ENCODE measurements at places on chromosomes 12 and 14.

DNA sequence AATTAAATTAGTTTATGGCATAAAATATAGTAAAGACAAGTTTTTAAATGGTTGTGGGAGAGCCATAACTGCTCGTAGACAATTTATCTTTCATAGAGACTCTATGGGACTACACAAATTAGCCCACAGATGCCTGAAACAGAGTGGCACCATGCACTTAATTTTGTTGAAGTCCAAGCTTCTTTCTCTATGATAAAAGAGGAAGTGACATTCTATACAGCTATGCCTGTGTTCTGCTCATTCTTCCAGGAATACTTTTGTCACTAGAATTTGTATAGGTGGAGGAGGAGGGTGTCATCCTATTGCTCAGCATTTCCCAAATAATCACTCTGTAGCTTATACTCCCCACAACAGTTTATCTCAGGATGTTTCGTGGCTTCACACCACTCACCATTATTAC lies 43.7 kb upstream of the KICS2 start:
- DNase-seq = no peak

DNA sequence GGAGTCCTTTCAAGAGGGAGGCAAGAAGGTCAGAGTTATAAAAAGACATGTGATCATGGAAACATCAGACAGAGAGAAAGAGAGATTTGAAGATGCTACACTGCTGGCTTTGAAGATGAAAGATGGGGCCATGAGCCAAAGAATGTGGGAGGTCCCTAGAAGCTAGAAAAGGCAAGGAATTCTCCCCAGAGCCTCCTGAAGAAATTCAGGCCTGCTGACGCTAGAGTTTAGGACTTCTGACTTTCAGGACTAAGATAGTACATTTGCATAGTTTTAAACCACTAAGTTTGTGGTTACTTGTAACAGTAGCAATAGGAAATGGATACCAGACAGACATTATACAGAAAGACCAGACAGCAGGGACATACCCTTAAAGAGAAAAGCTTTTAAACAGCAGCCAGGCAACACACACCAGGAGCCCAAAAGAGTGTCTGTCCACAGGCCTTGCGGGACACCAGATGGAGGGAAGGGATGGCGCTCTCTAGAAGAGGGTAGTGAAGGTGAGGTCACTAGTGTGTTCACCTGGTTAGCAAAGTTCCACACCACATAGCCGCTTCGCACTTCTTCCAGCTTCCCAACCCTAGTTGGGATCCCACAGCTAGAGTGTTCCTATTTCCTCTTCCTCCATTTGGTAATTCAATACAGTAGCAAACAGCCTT lies 29.7 kb upstream of the CEBPE start:
- no peak for DNase-seq

GRCh38 chr12:114412307-114412706 lies 6.4 kb upstream of the TBX5 start:
- DNase-seq = no peak

GRCh38 chr14:63224196-63224595 lies 20.0 kb downstream of the RHOJ start:
- no peak for DNase-seq

DNA sequence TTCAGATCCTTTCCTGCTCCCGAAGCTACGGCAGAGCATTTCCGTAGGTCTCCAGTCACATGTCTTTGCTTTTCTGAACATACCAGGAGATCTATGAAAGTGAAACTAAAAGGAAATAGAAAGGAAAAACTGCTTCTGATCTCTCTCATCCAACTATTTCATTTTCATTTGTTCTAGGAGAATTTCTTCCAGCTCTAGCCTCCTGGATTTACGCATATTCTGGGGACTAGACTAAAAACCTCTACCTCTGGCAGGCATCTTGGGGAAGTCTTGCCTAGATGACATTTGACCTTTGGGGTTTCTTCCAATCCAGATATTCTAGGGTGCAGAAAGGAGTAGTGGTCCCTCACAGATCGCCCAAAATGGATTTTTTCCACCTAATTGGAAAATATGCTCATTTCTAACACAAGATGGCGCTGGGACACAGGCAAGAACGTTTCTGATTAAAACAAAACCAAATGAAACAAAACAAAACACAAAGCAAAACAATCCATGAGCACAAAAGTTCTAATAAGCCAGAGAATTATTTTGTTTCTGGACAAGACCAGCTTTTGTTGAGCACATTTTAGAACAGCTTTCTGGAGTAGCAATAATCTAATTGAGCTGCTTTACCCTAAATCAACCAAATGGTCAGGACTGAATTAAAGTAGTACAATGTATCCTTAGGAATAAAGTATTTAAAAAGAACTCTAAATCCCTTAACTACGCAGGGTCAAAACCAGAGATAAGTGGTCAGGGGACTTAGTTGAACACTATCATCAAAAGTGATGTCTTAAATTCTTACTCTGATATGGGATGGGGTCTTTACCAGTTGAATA lies 12.3 kb upstream of the PARP11 start:
- DNase-seq = peak; percentile 66

DNA sequence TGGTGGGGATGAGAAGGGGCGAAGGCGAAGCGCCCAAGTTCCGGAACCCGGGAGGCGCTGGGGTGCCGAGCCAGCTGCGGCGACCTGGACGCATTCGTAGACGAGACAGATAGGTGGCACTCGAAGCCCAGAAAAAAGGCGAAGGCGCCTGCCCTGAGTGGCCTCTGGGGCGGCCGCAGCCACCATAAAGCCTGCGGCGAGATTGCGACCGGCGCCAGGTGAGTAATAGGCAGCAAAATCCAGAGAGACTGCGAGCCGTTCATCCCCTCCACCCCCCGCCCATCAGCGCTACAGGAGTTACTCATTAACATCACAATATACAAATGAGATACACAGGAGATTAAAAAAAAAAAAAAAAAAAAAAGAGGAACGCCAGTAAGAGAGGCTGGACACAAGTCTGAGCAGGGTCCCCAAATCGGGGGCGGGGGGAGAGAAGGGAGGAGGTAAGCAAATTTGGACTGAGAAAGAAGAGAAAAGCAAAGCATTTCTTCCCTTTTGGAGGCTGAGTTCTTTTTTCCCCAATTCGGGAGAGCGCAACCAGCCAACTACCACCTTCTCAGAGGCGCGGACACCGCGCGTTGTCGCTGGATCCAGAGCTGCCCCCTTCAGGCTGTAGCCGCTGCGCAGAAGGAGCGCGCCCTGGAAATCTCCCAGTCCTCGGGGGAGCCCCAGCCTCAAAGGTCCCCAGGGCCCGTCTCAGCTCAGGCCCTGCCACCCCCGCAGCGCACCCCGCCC lies 15.7 kb downstream of the TBX3 start:
- DNase-seq = no peak

GRCh38 chr12:121530600-121531355 lies 50.0 kb downstream of the KDM2B start:
- peak; percentile 74 for DNase-seq

DNA sequence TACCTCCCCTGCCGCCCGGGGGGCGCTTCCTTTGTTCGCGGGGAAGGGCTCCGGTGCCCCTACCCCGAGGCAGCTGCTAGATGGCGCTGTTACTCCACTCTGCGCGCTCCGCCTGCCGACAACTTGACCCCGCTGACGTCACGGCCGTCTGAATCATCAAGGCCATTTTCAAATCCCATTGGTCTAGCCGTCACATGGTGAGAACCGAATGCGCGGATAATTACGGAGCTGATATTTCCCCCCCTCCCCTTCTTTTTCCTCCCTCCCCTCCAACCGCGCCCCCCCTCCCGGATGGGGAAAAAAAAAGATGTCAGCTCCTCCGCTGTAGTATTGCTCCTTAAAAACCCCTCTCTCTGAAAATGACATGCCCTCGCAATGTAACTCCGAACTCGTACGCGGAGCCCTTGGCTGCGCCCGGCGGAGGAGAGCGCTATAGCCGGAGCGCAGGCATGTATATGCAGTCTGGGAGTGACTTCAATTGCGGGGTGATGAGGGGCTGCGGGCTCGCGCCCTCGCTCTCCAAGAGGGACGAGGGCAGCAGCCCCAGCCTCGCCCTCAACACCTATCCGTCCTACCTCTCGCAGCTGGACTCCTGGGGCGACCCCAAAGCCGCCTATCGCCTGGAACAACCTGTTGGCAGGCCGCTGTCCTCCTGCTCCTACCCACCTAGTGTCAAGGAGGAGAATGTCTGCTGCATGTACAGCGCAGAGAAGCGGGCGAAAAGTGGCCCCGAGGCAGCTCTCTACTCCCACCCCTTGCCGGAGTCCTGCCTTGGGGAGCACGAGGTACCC lies at the start of gene HOXC10:
TSS of gene HOXC10 (plus strand) at position 246 of the 791 bp plus-strand sequence. CDS start at position 360, 114 bp downstream.
- peak; percentile 56 for DNase-seq

- DNase-seq = no peak
Measured at GRCh38 chr14:88040146-88040545, 35.2 kb downstream of the GPR65 start.

DNA sequence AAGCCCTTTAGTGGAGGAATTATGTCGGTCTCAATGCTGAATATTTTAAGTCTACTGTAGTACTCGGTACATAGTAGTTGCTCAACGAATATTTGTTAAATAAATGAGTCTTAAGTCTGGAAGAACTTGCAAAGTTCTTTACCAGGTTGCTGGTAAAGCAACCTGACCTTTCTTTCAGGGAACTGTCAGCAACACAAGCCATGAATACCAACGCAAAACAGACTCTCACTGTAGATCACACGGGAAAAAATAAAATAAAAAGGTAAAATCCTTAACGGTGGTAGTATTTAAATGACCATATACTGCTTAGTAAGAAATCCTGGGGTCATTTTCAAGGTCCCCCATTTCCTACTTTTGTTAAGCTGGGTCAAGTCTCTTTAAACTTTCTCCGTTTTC lies 447 bp upstream of the NUBPL start:
- DNase-seq = no peak

GRCh38 chr12:66319266-66319954 lies 17.1 kb downstream of the HELB start:
- DNase-seq = no peak

GRCh38 chr12:123149501-123150274 lies 1.2 kb downstream of the PITPNM2 start:
- DNase-seq = no peak

DNA sequence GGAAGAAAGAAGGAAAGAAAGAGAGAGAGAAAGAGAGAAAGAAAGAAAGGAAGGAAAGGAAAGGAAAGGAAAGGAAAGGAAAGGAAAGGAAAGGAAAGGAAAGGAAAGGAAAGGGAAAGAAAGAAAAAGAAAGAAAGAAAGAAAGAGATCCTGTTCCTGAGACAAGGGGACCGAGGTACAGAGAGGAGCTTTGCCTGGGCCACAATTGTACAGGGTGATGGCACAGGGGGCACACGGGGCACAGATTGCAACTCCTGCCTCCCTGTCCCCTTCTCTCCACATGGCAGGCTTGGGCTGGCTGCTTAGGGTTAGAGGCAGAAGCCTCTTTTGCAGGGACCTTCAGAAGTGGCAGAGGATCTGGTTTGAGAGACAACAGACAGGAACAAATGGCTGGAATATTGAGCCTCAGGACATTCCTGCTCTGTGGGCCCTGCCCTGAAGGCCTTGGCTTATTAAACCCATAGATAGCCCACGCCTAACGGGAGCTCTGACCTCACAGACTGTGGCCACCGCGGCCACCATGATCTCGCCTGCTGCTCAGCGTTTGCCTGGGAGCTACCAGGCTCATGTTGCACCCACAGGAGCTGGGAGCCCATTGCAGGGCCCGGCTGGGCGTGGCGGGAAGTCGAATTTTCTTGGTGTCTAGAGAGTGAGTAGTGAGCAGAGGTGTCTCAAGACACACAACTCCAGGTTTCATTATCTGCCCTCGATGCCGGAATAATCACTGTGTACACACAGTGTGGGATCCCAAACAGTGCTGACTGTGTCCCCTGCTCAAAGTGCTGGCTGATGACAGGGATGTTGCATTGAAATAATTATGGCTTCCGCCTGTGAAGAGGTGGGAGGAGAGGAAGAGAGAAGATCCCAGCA lies 147.9 kb upstream of the NCOR2 start:
- no peak for DNase-seq

DNA sequence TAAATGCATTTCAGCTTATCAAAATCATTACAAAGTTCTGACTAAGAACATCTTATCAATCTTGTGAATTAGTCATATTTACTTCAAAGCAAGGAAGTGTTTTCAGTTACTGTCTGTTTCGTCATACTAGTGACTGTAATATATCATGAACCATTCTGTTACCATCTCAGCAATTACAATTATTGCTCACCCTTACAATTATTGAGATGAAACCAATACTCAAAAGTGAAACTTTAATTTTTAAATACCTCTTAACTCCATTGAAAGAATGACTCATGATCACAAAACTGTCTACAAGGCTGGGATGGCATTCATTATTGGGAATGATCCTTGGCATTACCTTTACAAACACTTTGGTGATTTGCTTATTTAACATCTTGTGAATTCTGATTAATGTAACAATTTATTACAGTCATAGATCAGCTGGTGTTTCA lies 90.3 kb downstream of the RPS6KA5 start:
- DNase-seq = no peak

- no peak for DNase-seq
Measured at GRCh38 chr12:120266180-120266870, 795 bp upstream of the PXN start.

GRCh38 chr14:51652168-51653078 lies 713 bp downstream of the FRMD6 start:
- DNase-seq = peak; percentile 17

DNA sequence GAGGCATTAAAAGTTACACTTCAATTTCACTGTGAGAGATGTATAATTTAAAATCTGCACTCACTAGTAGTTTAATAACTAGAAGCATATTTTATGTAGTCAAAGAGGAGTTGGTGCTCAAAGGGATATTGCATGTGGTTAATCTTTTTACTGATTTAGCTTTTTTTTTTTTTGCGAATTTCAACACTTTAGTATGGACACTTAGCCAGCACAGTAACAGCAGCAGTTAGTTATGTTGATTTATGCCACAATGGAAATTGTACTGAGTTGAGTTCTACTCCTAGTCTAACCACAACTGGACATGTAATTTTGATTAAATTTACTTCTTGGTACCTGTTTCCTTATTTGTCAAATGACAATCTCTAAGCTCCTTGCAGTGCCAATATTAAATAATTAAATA lies 104.2 kb downstream of the RERG start:
- DNase-seq = no peak

DNA sequence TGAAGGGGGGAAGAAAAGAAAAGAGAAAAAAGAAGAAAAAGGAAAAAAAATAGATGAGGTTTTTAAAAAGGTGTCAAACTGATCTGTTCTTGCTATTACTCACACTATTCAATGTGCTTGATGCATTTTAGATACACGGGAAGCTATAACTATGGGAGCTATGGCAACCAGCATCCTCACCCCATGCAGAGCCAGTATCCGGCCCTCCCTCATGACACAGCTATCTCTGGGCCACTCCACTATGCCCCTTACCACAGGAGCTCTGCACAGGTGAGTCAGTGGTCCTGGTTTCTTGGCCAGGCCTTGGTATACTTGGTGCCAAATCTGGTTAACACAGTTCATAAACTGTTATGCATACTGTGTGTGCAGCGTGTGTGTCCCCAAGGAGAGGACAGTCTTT lies 24.0 kb upstream of the RIC8B start:
- no peak for DNase-seq

- DNase-seq = no peak
Measured at GRCh38 chr12:114623737-114624136, 60.2 kb downstream of the TBX3 start.

DNA sequence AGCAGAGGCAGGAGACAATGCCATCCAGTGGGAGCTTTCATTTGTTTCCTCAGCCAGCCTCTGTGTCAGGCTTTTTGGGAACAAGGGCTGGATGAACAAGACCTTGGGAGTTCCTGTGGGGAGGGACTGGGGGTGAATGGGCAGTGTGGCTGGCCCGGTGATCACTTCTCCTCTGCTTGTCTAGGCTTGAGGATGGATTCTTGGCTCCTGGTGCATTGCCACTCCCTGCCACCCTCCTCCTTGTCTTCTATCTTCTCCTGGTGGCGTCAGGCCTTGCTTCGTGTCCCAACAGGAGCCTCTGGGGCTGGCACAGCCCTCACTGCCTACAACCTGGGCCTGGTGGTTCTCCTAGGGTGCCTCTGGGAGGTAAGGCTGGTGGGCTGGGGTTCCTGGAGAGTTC lies 25.0 kb upstream of the KCNA5 start:
- DNase-seq = no peak
